ENCODE measurements at places on chromosomes 4 and X.

- no peak for DNase-seq
Measured at GRCh38 chrX:2488621-2489285, 12.0 kb downstream of the DHRSX start.

DNA sequence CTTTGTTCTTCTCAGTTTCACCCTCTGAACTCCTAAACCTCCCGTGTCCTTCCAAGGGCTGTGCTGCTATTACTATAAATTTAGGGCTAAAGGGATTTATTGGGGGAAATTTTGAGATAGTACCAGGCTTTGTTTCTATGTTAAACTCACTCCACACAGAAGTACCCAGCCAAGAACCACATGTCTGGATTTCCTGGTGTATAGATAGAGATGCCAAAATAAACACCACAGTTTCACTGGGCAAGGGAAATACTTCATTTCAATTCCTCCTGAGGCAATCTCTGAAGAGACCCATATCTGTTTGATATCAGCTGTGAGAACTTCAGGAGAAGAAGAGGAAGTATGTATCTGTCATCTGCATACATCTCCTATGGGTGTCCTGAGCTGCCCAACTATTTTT, 21.7 kb upstream of the CLNK start:
- no peak for DNase-seq

DNA sequence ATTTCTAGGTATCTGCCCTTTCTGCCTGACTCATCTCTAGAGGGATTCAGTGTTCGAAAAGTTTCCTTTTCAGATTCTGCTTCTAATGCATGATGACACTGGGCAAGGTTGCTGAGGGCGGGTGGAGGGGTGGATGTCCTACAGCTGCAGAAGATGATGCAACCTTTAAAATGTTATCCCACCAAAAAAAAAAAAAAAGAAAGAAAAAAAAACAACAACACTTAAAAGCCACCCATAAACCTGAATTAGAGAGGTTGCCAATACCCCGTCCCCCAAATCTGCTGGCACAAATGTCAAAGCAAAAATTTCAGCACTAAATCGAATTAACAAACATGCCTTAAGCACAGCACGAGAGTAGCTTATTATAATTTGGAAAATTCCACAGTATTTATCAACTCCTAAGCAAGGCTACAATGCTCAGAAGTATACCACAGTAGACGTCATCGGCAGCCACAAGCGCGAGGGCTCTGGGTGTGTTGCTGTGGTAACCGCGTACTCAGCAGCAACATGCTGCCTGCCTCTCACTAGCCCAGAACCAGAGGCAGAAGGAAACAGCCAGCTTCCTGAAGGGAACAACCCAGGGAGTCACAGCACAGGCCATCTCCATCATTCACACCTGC, 167.5 kb upstream of the MAP3K15 start:
- DNase-seq, result peak; percentile 58

GRCh38 chr4:81136161-81136905, 78.7 kb downstream of the PRKG2 start:
- no peak for DNase-seq

DNA sequence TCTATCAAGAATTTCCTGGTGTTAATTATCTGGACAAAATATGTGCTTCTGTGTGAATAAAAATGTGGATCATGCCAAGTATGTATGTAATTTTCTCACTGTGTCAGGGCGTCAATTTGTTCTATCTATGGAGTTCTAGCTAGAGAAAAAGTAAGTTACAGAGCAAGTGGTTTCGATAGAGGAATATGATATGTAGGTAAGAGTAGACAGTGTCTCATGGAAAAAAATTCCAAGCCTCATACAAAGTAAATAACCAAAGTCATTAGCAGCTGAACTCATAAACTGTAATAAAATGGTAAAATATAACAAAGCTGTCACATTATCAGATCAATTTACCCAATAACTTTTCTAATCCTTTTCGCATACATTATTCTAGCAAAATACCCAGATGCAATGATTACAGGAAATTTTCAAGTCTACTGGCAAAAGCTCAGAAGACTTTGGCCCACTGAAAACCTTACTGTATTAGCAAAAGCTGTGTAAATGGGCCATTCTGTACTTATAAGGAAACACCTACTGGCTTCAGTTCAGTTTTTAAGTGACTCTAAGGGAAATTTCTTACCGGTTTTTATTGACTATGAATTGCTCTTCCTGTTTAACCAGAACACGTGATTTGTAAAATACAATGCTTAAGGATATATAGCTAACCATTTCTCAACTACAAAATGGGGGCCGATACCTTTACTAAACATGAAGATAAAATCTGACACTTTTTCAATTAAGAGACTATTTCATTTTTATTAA, 121.0 kb upstream of the ARSJ start:
- DNase-seq, result no peak

DNA sequence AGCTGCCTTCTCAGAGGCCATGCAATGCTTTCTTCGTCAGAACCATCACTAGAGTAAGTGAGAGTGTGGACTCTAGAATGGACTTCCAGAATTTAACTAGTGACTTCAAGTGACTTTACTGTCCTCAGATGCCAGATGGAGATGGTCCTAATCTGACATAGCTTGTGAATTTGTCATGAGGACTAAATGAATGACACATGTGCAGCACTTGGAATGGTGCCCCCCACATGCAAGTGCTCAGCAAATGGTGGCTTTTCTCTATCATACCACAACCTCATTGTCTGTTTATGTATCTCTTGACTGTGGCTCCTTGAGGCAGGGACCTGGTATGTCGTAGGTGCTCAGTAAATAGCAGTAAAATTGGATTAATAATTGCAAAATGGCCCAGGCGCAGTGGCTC, 91.6 kb upstream of the STX18 start:
- no peak for DNase-seq

GRCh38 chr4:32148111-32148666, 1428.0 kb downstream of the PCDH7 start:
- DNase-seq, result no peak

DNA sequence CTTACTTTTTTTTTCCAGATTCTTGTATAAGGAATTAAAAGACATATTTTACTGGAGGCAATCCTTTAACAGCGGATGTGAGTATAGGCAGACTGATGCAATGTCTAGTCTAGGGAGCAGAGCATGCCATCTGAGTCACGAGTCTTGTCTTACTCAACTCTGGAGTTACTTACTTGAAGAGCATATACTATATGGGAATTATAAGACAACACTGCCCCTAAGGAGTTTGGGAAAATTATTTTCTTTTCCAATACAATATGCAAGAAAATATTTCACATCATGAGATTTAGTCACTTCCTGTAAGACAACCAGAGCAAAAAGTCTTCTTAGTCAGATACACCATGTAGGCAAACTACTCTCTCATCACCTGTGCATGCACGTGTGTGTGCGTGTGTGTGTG, 537.3 kb upstream of the FTHL17 start:
- DNase-seq, result no peak

Data from CD4-positive, alpha-beta T cell (primary cell).